ENCODE measurements at places on chromosomes 11 and 22.

- DNase-seq: no peak
Observed at GRCh38 chr11:102680945-102681344, 24.6 kb downstream of the MMP27 start.

DNA sequence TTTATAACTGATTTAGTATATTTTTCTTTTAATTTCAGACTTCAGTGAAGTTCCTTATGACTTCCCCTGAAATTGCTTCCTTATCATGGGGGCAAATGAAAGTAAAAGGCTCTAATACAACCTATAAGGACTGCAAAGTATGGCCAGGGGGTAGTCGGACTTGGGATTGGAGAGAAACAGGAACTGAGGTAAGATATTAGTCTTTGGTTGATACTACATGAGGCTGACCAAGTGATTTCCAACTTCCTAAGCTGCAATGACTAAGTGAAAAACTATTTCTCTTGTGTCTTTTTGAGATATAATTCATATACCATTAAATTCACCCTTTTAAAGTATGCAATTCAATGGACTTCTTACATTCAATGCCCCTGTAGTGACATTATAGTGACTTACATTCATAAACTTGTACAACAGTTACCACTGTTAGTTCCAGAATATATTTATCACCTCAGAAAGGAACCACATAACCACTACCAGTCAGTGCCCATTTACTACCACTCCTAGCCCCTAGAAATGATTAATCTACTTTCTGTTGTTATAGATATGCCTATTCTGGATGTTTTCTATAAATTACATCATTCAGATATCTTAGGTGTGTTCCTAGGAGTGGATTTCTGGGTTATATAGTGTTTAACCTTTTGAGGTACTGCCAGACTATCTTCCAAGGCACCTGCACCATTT, 21.6 kb downstream of the AAMDC start:
- no peak for DNase-seq

DNA sequence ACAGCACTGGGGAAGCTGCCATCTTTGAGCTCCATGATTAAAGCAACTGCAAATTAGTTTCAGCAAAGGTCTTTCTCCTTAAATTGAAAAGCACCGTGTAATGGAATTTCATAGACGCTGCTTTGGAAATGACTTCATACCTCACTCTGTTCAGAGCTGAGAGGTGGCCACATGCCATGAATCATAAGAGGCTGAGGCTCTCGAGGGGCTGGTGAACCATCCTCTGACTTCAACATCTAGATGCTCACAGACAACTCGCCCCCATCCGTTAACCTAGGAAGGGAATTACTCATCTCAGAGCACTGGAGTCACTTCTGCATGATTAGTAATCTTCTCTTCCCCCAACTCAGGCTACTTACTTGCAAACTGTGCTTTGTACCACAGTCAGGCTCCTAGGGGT, 122.3 kb downstream of the RCN1 start:
- no peak for DNase-seq

GRCh38 chr22:17907748-17908051, 116.7 kb downstream of the MICAL3 start:
- no peak for DNase-seq

DNA sequence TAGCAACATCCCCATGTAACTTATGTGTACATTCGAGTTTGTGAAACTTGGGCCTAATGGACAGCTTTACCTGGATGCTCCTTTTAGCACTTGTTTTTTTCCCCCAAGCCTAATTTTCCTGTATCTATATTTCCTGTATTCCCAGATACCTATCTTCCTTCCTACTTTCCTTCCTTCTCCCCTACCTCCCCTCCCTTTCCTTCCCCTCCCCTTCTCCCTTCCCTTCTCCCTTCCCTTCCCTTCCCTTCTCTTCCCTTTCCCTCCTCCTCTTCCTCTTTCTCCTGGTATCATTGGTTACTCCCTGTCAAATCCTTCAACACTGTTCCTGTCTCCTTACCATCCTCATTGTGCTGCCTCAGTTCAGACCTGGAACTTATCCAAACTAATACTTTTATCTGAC, 111.8 kb downstream of the HIPK3 start:
- no peak for DNase-seq

DNA sequence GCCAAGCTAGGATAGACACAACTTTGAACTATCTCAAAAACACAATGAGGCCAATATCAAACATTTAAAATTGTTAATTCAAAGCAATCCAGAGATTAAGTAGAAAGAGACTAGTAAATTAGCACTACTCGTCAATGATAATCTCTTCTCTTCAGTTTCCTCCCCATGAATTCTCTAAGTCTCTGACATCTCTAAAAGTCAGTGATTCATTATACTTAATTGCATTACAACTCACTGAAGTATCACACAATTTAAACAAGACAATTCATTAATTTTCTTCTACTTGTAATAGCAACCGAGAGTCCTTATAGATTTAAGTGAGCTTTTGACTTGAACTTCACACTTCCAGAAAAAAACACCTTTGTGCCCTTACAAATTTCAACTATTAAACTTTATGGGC, 4.3 kb downstream of the DDX6 start:
- DNase-seq: no peak

DNA sequence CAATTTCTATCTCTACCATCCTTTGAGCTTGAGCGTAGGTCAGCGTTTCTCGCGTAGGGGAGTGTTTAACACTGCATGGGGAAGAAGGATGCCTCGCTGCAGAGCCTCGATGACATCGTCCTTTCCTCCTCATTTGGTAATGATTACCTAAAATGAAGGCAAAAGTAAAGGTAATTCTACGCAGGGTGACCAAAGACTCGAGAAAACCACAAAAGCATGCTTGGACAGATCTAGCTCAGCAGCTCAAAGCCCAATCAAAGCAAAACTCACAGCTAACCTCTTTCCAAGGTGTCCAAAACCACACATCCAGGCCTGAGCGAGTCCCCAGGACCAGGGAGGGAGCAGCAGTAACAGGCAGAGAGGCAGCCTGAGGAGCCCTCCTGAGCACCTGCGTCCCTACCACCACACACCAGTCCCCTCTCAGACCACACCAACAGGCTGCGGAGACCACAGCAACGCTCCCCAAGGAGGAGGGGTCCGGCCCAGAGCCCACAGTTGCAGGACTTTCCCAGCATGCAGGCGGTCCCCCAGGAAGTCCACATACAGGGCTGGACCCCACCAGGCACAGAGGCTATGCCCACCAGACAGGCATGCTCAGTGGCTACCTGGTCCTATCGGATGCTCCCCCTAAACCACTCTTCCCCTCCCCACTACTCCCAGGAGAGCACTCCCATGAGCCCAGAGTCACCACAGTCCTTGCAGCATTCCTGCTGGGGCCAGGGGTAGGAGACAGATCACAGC, 3.3 kb downstream of the BRD1 start:
- DNase-seq: no peak

DNA sequence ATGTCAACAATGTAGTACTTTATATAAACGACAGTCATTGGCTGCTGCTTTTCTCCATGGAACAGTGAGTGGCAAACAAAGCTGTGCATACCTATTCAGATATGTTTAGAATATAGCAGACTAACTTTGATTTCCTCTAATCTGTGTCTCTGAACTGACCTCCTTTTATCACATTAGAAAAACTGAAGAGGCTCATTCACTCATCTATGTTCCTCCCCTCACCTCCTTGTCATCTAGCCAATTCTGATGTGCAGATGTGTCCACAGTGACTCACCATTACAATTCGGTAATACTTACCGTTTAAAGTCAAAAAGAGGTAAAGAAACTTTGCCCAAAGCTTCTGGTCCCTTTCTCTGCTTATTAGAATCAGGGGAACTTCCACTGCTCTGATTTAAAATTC, 51.5 kb upstream of the RPS13 start:
- DNase-seq: no peak

DNA sequence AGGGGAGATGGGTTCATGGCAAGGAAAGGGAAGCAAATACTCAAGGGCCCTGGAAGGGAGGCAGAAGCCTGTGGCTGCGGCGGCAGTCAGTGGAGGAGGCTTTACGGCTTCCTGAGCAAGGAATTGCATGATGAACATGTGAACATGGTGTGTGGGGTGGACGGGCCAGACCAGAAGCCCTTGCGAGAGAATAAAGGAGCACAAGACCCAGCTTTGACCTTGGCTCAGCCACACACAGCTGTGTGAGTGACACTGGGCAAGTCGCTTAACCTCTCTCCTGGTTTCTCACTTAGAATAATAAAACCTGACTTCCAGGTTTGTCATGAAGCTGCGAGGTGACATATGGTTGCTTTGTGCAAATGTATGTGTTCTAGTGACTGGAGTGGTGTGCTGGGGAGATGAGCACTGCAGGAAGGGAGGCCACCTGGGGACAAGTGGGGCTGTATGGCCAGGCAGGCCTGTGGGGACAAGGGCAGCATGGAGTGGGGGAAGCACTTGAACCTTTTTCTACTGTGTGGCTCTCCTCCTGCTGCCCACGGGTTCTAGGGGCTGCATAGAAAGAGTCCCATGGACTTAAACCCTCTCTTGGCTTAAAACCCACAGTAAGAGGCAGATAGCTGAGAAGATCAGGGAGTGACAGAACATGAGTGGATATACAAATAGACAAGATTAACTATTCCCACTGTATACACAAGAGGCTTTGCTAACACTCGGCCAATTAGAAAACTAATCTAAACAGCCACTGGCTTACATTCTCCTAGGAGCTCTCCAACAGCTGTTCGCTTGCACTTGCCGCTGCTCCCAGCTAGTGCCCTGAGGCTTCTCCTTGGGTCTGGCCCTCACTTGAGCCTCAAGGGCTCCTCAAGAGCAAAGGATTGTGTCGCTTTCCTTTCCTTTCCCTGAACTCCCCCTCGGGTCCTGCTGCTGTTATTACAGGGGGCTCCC, 67.3 kb upstream of the CDON start:
- no peak for DNase-seq

- DNase-seq: no peak
Observed at GRCh38 chr22:23116506-23117263, 25.1 kb downstream of the RSPH14 start.

- DNase-seq: no peak
Observed at GRCh38 chr11:86517557-86517956, 142.9 kb downstream of the CCDC81 start.

- no peak for DNase-seq
Observed at GRCh38 chr11:40819230-40819629, 640.2 kb downstream of the LRRC4C start.

DNA sequence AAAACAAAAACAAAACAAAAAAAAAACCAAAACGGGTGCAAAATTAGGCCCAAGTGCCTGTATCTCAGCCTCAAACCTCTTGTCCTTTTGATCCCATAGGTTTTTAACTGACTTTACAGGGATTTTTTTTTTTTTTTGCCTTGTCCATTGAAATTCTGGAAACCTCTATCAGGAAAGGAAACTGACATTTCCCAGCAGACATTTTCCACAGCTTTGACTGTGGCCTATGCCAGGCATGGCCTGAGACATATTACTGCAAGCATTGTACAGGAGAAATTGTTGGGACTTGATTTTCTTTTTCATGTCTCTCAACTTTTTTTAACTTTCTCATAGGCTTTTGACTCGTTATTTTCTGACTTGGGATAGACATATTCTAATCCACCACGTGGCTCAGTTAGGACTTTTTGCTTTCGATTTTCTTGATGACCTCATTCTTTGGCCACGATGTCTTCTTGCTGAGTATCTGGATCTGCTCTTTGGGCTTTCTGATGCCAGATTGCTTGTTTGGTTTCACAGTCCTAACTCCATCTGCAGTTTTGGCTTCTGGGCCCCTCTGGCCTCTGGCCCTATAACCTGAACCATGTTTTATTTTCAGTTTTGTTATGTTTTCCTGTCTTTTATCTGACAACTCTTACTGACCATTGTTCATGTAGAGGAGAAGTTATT, 336.1 kb upstream of the C11orf87 start:
- DNase-seq: no peak

DNA sequence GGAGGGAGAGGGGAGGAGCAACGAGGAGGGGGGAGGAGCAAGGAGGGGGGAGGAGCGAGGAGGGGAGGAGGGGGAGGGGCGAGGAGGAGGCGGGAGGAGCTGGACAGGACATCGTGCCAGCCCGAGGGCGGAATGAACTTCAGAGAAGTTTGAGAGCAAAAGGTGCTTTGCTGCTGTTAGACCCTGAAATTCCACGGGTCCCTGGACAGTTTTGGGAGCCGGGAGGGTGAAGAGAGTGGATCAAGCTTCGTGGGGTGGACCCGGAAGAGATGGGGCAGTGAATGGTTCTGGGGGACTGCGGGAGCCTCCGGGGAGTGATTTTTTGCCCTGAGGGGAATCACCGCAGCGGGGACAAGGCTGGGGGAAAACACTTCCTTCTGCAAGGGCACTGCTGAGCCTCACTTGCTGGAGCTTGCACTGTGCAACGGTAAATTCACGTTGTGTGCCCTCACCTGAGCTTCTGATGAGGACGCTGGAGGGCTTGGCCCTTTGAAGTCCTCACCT, 10.7 kb upstream of the NLRP6 start:
- DNase-seq: peak; percentile 74

DNA sequence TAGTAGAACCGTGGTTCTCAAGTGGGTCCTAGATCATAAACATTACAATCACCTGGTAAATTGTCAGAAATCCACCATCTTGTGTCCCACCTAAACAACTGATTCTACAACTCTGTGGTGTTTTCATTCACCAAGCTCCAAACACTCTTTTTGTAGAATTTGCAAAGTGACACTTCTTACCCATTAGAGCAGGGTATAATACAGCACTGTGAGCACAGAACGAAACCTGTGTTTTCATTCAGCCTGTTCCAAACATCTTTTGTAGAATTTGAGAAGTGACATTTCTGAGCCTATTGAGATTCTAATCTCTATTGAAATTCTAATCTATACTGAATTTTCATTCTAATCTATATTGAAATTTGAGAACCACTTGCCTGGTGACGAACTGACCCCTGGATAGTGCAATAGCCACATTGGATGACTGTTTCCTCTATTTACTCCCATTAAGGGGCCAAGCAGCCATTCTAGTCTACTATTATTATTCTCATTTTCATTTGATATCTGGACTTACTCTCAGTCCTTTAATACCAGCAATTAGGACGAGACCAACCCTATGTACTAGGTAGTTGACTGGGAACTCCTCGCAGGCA, 616.6 kb downstream of the LRRC4C start:
- no peak for DNase-seq

GRCh38 chr11:80958987-80959386, 1518.2 kb upstream of the TENM4 start:
- no peak for DNase-seq

- no peak for DNase-seq
Observed at GRCh38 chr22:25365491-25366261, 146.2 kb downstream of the CRYBB2 start.

GRCh38 chr11:115222218-115222862, 281.9 kb downstream of the CADM1 start:
- no peak for DNase-seq

- DNase-seq: no peak
Observed at GRCh38 chr11:9170450-9170849, 79.1 kb upstream of the SCUBE2 start.

DNA sequence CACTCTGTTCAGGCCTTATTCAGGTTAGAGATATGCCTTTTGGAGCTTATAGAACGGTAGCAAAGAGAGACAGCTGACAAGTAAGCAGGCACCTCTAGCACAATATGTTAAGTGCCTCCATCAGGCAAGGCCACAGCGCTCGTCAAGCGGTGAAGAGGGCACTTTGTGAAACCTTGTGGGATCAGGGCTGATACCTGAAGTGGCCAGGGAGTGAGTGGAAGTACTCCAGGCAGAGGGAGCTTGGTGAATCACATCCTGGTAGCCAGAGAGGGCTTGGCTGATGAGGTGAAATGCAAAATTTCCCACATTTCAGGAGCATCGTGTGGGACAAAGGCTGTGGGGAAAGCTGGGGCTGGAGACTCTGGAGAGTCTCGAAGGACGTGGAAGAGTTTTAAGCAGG, 87.4 kb downstream of the PKNOX2 start:
- DNase-seq: no peak

Data from erythroblast (primary cell).